Renal pelvis (tissue), 12 donors: ENCODE measurements at places on chromosomes 3 and 15. TPM values are rescaled to one million over a fixed set of nuclear protein-coding genes. Genes with fewer than 3 reads are reported as not detected.

The CYP8B1 gene
- polyA plus RNA-seq: 1.5 TPM

GRCh38 chr3:157066335-157067098 lies 93.4 kb downstream of the CCNL1 start:
- DNase-seq: no peak

DNA sequence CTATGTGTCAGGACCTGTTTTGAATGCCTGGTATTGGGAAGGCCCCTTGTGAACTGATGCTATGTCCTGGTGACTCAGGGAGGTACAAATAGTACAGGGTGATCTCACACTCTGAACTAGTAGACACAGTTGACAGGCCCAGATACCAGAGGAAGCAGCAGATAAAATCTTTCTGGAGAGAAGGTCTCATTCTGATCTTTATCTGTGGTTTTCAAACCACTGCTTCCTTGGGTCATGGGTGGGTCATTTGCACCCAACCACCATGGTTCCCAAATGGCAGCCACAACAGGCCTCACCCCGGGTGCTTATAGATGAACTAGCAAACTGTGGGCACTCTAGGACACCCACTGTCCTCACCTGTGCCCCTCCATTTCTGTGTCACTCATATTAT lies 43.4 kb downstream of the PXYLP1 start:
- no peak for DNase-seq

DNA sequence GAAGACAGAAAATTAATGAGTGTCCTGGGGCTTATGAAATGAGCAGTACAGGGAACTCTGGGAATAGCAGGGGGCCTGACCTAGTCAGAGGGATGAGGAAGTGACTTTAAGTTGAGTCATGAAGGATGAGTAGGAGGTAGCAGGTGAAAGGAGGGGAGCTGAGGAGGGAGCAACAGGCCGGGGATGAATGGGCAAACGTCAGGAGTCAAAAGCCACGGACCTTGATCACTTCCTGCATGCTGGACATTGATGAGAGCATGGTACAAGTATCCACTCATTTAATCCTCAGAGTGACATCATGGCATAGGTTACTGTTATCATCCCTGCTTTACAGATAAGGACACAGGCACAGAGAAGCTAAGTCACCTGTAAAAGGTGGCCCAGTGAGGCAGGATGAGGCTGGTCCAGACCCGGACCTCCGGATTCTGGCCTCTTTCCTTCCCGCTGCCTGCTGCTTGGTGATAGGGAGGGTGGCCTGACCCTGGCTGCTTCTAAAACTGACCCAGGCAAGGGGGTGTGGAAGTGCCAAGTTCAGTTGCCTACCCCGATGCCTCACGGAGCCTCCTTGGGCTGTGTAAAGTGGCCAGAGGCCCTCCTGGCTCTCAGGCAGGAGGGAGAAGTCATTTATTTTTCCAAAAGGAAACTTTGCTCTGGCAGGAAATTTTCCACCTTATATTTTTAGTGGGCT lies 7.6 kb downstream of the CORO2B start:
- DNase-seq: no peak

The KATNBL1 gene
- 76.6 TPM for polyA plus RNA-seq

DNA sequence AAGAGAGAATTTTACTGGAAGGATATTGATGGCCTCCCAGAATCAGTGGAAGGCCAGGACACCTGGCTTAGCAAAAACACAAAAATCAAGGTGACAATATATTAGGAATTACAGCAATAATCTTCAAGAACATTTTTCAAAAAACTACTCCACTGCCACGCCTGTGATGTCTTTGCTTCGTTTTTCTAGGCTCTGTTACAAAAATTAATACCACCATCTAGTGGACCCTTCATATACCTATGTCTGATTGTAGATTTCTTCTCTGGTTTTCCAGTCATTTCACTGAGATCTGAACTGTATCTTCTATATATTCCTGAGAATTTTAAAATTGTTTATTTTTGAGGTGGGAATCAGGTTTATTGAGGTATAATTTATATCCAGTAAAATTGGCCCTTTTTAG lies 5.6 kb upstream of the SLC33A1 start:
- DNase-seq: no peak

DNA sequence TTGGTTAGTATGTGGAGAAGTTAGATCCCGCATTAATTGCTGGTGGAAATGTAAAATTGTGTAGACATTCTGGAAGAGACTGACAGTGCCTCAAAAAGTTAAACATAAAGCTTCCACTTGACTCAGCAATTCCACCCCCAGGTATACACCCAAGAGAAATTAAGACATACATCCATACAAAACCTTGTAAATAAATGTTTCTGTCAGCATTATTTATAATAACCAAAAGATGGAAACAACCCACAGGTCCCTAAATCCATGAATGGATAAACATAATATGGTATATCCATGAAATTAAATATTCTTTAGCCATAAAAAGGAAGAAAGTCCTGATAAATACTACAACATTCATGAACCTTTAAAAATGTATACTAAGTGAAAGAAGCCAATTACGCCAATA lies 817.4 kb downstream of the NTRK3 start:
- DNase-seq: no peak

DNA sequence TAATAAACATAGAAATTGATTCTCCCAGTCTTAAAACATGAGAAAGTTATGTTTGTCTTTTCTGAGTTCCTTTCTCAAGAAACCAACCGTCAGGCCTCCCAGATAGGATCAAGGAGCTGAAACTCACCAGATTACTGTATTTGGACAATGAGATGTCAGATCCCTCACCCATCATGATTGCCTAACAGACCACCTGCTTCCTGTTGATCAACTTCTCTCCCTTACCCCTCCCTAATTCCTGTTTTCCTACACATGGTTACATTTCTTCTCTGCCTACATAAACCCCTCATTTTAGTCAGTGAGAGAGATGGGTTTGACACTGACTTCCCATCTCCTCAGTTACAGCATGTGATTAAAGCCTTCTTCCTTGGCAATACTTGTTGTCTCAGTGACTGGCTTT lies 917.5 kb downstream of the FHIT start:
- DNase-seq: no peak

The RHOV gene
- 1.7 TPM for polyA plus RNA-seq

DNA sequence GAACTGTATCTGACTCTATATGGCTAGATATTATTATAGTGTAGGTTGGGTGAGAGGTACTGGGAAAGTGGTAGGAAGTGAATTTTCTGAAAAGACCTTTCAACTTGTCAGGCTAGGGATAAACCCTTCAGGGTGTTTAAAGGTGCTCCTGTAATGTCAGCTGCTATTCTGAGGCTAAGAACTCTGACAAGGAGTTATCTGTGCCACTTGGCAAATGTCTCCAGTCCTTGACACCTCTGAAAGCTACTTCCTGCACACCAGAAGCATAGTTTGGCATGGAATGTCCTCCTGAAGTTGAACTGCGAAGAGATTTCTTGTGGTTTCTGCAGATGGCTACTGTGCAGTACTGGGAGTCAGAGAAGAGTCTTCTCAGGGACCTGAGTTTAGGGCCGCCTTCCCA lies 194.3 kb downstream of the CDIN1 start:
- DNase-seq: no peak

DNA sequence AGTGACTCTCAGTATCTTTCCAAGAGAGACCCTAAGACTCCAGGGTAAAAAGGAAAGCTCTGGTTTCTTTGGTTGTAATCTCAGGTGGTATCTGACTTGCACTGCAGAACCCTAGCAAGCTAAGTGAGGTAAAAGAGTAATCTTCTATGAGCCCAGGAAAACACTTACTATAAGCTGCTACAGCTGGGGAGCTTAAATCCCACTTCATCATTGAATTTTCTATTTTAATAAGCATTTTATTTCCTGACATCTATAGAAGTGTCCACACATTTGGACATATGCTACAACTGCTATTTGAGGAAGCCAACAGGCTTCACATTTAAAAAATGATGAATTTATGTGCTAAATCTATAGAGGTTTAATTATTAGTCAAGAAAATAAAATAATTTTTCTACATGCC lies 73.1 kb upstream of the GUCA1C start:
- DNase-seq: no peak

DNA sequence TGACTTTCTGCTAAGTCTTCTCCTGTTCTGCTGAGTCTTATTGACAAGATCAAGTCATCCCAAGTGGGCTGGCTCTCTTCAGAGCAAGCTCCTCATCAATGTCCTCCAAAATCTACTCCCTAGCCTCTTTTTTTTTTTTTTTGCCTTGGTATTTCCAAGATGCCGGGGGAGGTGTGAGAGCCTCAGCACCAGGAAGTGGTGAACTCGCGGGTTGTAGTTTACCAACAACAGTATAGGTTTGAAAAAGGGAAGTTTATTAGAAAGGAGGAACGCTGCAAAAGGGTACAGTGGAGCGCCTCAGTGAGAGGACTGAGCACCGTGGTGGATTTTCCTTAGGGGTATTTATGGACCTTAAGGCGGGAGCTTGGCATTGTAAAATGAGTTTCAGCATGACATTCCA lies 94.3 kb upstream of the SGO1 start:
- DNase-seq: no peak

- DNase-seq: no peak
Measured at GRCh38 chr3:188274249-188274915, 120.4 kb downstream of the LPP start.

DNA sequence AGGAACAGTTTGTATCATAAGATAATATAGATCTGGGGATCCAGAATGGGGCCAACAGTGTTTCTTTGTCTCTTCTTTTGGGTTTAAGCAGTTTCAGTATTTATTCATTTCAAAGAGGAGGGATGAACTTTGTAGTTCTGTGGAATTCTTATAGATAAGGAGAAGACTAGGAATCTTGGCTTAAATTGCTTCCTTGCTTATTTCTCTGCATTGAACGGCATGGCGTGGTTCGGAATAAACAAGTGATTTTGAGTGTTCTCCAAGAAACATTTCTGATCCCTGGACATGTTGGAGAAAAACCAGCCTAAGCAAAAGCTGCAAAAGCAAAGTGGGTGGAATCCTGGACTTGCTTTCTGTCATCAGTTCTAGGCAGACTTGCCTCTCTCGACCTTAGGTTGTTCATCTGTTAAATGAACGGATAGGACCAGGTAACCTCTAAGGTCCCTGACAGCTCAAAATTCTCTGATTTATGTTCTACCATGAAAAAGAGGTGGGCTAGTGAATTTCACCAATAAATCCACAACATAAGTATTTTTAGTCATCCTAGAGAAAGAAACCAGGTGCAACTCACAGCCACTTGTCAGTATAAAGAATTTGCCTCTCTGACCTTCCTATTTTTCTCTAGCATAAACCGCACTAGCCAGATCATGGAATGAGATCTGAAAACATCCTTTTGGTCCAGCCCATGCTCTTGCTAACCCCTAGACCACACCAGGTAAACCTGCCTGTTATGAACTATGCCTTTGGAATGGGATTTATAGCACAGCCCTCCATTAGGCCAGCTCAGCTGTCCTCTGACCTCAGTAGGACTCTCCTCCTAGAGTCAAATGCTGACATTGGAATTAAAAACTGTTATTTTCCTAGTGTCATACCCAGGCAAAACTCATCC lies 78.8 kb downstream of the CLDN11 start:
- DNase-seq: peak; percentile 50

The PTPRG gene
- polyA plus RNA-seq: 78.2 TPM

The MUC4 gene
- polyA plus RNA-seq: 2.0 TPM

The ZPLD1 gene
- 0.41 TPM for polyA plus RNA-seq

The ZMYND10 gene
- 3.9 TPM for polyA plus RNA-seq
